ENCODE measurements at places on chromosomes 1 and 21.

DNA sequence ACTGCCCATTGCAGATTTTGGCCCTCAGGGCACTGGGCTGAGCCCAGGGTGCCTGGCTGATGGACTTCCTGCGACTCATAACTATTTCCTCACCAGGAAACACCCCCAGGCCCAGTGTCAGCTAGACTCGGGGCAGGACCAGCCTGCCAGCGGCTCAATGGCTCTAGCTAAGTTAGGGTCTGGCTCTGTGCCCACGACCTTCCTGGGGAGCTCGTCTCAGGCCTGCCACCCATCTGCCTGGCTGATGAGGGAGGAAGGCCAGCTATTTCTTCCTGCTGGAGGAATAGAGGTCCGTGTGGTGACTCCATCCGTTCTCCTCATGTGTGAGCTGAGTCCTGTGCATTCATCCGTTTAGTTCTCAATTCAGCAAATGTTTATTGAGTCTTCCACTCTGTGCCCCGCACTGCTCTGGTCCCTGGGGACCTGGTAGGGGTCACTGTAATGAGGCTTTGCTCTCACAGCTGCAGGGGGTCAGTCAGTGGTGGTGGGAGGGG, 44.5 kb downstream of the KIRREL1 start:
- no peak for DNase-seq

- peak; percentile 75 for DNase-seq
Observed at GRCh38 chr1:9289711-9290485, 2.8 kb upstream of the SPSB1 start.

DNA sequence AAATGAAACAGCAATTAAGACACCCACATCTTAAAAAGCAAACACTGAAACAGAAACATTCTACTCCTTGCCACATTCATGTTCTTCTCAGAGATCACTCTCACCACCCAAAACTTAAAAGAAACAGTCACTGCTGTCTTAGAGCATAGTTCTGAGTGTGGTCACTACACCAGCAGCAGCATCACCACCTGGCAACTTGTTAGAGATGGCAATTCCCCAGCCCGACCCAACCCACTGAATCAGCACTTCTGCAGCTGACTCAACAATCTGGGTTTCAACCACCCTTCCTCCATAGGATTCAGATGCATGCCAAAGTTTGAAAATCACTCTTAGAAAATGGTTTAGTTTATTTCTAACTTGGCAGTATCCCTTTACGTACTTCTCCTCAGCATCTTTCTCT, 126.1 kb downstream of the CDC42BPA start:
- peak; percentile 92 for DNase-seq

GRCh38 chr1:3237994-3238702, 169.1 kb downstream of the PRDM16 start:
- no peak for DNase-seq

GRCh38 chr1:202204065-202204464, 10.5 kb downstream of the LGR6 start:
- DNase-seq: no peak

Data from brain microvascular endothelial cell (primary cell).